ENCODE measurements at places on chromosomes 11 and 22. TPM values are rescaled to one million over a fixed set of nuclear protein-coding genes. Genes with fewer than 3 reads are reported as not detected.

DNA sequence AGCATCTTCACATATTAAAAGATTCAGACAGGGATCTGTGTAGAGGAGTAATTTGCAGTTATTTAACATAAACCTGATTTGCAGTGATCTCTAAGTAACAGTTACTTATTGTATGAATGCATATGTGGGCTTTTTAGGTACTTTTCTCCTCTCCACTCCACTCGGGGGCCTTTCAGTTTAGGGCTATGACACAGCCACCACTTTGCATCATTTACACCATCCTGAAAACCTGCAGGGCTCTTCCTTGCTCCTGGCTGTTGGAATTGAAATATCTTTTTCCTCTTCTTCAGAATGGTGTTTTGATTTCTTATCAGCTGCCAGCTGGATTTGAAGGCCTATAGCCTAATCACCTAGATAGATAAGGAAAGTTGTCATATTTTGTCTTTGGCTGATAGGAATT is 580.8 kb downstream of the NELL1 start:
- H3K27ac ChIP-seq, result no peak overlapping the region
- no peak overlapping the region for H3K4me3 ChIP-seq

- no peaks in the 10 kb centered on the region for H3K27me3 ChIP-seq
- no peaks in the 10 kb centered on the region for H3K4me1 ChIP-seq
- H3K4me3 ChIP-seq, result no peak overlapping the region
- no peaks in the 10 kb centered on the region for H3K36me3 ChIP-seq
- no peak for DNase-seq
- H3K27ac ChIP-seq, result no peak overlapping the region
Measured at GRCh38 chr11:104956528-104956927, 11.8 kb downstream of the CASP4 start.

DNA sequence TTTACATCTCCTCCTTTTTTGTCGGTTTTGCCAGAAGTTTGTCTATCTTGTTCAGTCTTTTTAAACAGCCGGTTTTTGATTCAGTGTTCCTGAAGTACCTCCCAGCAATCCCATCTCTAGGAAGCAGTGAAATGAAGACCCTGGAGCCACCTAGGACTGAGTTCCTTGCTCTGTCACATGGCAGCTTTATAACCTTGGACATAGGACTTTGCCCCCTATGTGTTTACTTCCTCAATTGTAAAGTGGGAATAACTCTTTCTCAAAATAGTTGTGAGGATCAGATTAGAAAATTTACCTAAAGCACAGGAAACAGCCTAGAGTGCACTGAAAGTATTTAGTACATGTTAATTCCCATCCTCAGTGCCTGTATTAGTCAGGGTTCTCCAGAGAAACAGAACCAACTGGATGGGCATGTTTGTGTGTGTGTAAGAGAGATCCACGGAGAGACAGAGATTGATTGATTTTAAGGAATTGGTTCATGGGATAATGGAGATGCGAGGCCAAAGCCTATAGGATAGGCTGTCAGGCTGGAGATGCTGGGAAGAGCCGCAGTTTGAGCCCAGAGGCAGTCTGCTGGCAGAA is 20.0 kb downstream of the FAM83F start:
- peaks cover 3% of the 10 kb centered on the region for H3K27me3 ChIP-seq
- no peak overlapping the region for H3K4me3 ChIP-seq
- H3K4me1 ChIP-seq, result peaks cover 6% of the 10 kb centered on the region
- no peak overlapping the region for H3K27ac ChIP-seq
- DNase-seq, result no peak

The E2F8 gene
- total RNA-seq, result 1.4 TPM

The OR4C16 gene
- total RNA-seq, result not detected

GRCh38 chr22:28075358-28075981 is 156.4 kb upstream of the PITPNB start:
- no peak overlapping the region for H3K4me3 ChIP-seq
- no peak for DNase-seq
- no peaks in the 10 kb centered on the region for H3K27me3 ChIP-seq
- peak overlapping the region; percentile 64 for H3K27ac ChIP-seq
- H3K4me1 ChIP-seq, result peaks cover 10% of the 10 kb centered on the region
- peaks cover 16% of the 10 kb centered on the region for H3K36me3 ChIP-seq
